DND-41 (cell line): ENCODE measurements at places on chromosomes 6 and 20.

GRCh38 chr6:148550569-148550968, 196.3 kb upstream of the UST start:
- no peak for DNase-seq

- no peak for DNase-seq
Observed at GRCh38 chr6:45637611-45638257, 260.0 kb upstream of the SUPT3H start.

GRCh38 chr20:20095114-20095872, 43.0 kb downstream of the CFAP61 start:
- DNase-seq: no peak

DNA sequence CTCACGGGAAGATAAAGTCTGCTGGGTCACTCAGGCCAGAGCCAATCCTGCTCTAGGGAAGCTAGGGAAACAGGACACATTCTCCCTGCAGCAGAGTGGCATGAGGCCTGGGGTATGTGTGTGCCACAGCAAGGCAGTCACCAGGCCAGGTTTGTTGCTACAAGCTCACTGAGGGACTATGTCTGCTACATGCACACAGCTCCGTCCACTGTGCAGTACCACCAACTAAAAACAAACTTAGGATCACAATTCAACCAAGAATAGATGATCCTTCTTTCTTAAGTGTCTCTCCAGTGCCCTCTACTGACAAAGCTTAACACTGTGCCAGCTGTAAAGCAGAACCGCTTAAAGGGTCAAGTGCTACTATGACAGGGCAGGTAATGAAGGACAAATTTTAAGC, 192.5 kb downstream of the PTPRK start:
- peak; percentile 24 for DNase-seq

DNA sequence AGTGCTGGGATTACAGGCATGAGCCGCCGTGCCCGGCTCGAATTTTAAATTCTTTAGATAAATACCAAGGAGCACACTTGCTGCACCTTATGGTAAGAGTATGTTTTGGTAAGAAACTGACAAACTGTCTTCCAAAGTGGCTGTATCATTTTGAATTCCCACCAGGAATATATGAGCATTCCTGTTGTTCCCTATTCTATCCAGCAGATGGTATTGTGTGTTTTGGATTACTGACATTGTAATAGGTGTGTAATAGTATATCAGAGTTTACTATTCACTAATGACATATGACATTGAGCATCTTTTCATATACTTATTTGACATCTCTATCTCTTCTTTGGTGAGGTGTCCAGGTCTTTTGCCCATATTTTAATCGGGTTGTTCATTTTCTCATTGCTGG, 40.5 kb downstream of the TGM6 start:
- DNase-seq: no peak

- DNase-seq: no peak
Observed at GRCh38 chr6:108650781-108651180, 90.1 kb downstream of the FOXO3 start.

GRCh38 chr6:108594640-108595039, 33.9 kb downstream of the FOXO3 start:
- DNase-seq: no peak

DNA sequence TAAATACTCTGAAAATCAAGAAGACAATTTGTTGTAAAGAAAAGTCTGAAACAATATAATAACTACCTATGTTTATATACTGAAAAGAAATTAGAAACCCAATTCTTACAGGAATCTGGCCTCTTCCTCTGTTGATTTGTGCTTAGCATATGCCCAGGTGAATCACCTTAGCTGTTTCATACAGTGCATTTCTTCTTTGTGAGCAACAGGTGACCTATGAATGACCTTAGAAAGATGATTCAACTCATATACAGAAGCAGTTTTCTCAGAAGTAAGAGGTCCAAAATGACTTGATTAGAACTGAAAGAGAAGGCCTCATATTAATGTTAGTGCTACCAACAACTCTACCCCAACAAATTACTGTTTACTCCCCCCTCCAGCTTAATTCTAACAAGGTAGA, 419.5 kb upstream of the ID4 start:
- no peak for DNase-seq

DNA sequence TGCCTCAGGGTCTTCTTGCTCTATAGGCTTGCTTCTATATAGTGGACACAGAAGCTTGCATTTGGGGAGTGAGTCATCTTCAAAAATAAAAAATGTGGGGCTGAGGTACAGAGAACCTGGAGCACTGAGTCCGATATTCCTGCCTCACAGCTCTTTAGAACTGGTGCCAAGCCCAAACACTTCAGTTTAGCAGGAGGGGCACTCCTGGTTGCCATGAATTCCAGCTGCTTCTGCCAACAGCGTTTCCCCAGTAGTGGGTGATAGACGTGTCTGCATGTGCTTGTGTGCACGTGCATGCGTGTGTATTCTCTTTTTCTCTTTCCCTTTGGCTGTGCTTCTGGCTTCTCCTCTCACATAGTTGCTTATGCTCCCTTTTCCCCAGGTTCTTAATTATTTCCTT, 11.9 kb downstream of the DNPH1 start:
- DNase-seq: no peak

DNA sequence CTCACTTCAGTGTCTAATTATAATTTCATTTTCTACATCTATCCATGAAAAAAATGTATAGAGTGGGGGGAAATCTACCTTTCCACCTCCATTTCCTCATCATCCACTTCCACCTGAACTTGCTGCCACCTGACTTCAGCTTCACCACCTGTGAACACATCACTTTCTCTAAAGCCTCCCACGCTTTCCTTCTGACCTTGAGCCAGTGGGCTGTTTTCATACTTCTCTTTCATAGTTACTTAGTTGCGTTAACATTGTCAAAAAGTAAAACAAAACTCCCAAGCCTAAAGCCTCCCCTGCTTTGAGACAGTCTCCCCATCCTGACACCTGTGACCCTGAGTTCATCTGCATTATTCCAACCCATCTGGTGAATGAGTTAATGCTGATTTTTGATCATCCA, 47.3 kb downstream of the KLHL31 start:
- DNase-seq: no peak

- DNase-seq: no peak
Observed at GRCh38 chr20:61271312-61272231, 19.5 kb downstream of the CDH4 start.

- DNase-seq: no peak
Observed at GRCh38 chr20:45588800-45589199, 9.7 kb upstream of the WFDC8 start.

- DNase-seq: no peak
Observed at GRCh38 chr6:6248651-6249050, 71.8 kb downstream of the F13A1 start.

- DNase-seq: no peak
Observed at GRCh38 chr6:133890711-133891148, 1.8 kb downstream of the TCF21 start.

DNA sequence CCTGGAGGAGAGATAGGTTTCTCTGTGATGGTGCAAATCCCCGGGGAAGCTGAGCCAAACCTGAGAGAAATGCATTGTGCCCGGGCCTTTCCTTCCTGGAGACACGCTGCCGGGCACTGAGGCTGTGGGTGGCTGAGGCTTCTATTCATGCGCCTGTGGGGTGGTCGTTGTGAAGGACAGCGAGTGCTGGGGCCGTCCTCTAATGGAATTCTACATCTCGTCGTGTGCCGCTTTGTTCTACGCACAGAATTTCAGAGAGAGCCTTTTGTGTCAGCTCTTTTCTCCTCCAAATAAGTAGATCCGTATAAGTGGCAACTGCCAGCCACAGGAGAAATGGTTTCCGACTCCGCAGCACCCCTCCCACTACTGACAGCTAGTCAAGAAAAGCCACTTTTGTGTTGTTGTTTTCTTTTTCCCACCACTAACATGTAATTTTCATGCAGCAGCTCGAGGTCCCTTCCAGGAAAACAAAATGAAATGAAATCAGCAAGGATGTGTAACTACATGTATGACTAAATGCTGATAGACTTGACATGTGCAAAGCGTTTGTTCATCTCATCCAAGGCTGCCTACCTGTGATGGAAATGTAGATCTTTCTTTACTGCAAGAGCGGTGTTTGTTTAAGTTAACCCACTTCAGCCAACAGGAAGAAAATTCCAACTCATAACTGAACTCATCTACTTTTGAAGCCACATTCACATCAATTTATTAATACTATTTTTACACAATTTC, 26.4 kb upstream of the PXDC1 start:
- DNase-seq: no peak

GRCh38 chr6:165453395-165453794, 144.0 kb upstream of the C6orf118 start:
- no peak for DNase-seq

- DNase-seq: no peak
Observed at GRCh38 chr6:29011276-29011734, 6.2 kb upstream of the ZNF311 start.

GRCh38 chr6:155882527-155883333, 427.1 kb upstream of the NOX3 start:
- DNase-seq: no peak

GRCh38 chr20:54029176-54029575, 41.2 kb downstream of the BCAS1 start:
- no peak for DNase-seq

GRCh38 chr6:53031281-53031680, 33.9 kb upstream of the FBXO9 start:
- no peak for DNase-seq

GRCh38 chr6:160899671-160900430, 91.7 kb upstream of the MAP3K4 start:
- DNase-seq: no peak

- no peak for DNase-seq
Observed at GRCh38 chr6:96213784-96214183, 198.0 kb downstream of the FUT9 start.

DNA sequence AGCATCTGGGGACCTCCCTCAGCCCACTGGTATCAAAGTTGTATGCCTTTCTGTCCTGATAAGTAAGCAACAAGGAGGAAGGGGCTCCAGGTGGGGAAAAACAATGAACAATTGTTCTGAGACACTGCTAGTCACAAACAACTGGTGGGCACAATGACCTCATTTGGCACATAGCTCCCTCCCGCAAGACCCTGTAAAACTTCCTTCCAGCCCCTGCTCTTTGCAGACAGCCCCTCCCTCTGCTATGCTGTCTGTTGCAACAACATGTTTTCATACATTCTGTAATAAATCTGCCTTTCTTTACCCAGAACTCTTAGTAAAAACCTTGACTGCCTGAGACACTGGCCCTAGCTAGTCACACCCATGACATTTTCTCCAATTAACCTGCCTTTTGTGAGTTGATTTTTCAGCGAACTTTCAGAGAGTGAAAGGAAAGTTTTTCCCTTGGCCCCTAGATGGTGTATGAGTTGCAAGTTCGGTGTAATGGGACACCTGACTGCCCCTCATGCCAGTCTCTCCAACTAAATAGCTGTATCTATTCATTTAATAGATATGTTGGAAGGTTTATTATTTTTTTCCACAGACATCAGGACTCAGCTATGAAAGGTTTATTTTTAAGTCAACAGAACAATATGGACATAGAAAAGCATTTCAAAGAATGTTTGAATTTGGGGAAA, 142.3 kb upstream of the SLC22A16 start:
- DNase-seq: no peak

- DNase-seq: peak; percentile 3
Observed at GRCh38 chr20:35632539-35633115, 17.0 kb downstream of the SPAG4 start.

- no peak for DNase-seq
Observed at GRCh38 chr6:54206510-54206909, 95.3 kb downstream of the MLIP start.

DNA sequence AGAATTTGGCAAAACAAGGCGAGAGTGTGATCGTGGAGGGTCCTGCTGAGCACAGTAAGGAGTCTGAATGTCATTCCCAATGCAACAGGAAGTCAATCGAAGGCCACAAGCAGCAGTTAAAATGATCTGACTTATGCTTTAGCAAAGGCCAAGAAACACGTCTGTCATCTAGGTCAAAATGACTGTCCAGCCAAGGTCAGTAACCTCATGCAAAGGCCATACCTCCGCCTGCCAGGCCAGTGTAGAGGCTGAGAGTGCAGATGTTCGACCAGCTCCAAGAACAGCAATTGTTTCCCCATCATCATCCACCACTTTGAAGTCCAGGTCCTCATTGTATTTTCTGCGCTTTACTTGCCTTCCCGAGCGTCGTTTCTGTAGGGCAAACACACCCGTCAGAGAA, 105.6 kb downstream of the CHD6 start:
- no peak for DNase-seq

GRCh38 chr20:23061734-23062561, 12.5 kb upstream of the THBD start:
- DNase-seq: peak; percentile 27

GRCh38 chr20:24745617-24746350, 203.3 kb upstream of the CST7 start:
- no peak for DNase-seq

GRCh38 chr20:53276143-53276542, 304.0 kb downstream of the TSHZ2 start:
- DNase-seq: no peak

- DNase-seq: no peak
Observed at GRCh38 chr20:52748990-52749389, 223.2 kb upstream of the TSHZ2 start.

DNA sequence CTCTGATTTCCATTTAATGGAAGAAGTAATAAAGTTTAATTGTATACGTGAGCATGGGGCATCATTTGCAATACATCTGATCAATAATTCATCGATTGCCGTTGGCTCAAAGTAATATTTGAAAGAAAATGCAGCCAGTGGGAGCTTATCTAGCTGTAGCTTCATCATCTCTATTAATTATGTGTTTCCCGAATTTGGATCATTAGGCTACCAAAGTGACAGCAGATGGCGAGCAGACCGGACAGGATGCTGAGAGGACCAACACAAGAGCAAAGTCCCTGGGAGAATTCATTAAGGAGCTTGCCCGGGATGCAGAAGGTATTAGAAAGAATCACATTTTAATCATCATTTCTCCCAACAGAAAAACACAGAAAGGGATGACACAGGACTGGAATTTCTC, 327.1 kb downstream of the ARHGAP18 start:
- DNase-seq: no peak

DNA sequence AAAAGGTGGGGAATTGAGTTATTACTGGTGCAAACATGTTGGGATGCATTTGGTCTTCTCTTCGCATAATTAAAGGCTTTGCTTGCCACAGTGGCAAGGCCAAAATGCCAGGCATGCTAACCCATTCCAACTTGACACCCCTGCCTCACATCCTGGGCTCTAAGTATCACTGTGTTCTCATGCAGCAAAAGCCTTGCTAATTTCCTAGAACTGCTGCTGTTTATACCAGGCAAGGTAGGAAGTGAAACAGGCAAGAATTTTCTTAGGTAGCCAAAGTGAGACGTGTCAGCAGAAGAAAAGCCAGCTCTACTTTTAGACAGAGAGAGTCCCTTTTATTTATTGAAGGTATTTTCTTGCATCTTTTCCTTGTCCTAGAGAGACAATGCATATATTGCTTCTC, 41.2 kb downstream of the LYRM2 start:
- DNase-seq: no peak

GRCh38 chr20:63124092-63124781, 91.7 kb downstream of the YTHDF1 start:
- DNase-seq: no peak

GRCh38 chr6:22057962-22058361, 238.9 kb downstream of the PRL start:
- no peak for DNase-seq

DNA sequence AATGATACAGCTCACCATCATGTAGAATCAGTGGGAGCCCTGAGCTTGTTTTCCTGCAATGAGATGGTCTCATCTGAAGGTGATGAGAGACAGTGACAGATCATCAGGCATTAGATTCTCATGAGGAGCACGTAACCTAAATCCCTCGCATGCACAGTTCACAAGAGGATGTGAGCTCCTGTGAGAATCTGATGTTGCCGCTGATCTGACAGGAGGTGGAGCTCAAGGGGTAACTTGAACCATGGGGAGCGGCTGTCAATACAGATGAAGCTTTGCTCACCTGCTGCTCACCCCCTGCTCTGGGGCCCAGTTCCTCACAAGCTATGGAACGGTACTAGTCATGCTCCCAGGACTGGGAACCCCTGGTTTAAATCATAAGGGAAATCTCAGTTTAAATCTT, 89.2 kb downstream of the THBS2 start:
- DNase-seq: no peak
